Trophoblast cell (in vitro differentiated cells and primary cell): ENCODE measurements at places on chromosomes 3 and 15.

- no peak for DNase-seq
Measured at GRCh38 chr15:88776646-88777045, 26.6 kb upstream of the ACAN start.

DNA sequence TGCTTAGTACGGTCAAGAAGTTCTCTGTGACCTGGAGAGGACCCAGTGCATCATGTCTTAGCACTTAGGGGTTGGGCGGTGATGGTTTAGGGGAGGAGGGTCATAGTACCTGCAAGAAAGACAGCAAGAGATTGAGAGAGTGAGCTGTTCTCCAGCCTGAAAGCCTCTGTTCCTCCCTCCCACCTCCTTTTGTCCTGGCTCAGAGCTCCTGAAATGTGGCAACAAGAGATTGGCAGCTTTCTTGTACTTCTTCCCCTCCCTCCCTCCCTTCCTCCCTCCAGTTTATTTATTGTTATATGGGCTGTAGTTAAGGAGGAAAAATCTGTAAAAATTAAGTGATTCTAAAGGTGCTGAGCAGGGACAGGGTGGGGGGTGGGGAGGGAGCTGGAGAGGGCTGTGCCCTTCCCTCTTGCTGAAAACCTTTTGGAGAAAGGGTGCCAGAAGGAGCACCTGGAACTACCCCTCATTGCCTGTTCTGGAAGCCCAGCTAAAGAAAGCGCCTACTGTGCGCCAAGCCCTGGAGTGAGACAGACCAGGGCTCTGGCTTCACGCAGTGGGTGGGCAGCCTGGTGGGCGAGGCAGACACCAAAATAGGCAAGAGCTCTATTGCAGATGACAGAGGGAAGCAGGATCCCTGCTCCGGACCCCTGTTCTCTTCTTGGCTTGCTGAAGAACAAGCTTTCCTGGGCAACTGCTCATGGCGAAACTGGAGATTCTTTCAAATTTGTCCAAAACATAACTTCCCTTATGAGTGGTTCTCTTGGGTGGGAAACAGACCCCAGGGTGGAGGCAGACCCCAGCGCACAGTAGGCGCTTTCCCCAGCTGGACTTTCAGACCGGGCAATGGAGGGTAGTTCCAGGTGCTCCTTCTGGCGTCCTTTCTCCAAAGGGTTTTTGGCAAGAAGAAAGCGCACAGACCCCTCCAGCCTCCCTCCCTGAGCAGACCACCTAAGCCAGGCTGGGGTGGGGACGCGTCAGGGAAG lies 35.6 kb downstream of the LINGO1 start:
- DNase-seq, result no peak

DNA sequence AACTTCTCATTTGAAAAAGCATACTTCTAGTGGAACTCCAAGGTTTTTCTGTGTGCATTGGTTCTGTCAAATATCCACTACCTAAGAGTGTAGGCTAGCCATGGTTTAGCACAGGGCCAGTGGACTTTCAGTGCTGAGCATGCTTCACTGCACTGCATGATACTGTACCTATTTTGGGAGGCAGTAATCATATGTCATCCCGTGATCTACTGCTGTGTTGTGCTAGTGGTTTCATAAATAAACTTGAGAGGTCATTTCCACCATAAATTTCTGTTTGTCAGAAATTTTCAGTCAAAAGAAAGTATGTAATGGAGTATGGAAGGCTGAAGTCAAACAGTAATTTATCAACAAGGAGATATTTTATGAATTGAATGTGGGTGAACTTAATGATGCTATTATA lies 203.6 kb downstream of the ROBO1 start:
- no peak for DNase-seq

DNA sequence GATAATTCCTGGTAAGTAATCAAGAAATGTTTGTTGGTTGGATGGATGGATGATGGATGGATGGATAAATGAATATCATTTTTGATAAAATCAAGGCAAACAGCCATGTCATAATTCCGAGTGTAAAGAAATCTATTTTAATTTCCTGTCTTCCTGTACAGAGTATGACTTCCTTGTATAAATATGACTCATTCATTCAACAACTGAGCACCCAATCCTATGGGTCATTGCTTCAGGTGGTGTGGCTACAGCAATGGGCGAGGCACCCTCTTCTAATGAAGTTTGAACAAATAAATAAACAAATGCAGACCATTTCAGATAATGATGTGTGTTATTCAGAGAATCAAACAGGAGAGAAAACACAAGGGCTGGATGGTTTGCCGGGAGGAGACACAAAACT lies 198.7 kb downstream of the TNIK start:
- no peak for DNase-seq

- no peak for DNase-seq
Measured at GRCh38 chr3:196531418-196531817, 16.3 kb upstream of the SMCO1 start.

DNA sequence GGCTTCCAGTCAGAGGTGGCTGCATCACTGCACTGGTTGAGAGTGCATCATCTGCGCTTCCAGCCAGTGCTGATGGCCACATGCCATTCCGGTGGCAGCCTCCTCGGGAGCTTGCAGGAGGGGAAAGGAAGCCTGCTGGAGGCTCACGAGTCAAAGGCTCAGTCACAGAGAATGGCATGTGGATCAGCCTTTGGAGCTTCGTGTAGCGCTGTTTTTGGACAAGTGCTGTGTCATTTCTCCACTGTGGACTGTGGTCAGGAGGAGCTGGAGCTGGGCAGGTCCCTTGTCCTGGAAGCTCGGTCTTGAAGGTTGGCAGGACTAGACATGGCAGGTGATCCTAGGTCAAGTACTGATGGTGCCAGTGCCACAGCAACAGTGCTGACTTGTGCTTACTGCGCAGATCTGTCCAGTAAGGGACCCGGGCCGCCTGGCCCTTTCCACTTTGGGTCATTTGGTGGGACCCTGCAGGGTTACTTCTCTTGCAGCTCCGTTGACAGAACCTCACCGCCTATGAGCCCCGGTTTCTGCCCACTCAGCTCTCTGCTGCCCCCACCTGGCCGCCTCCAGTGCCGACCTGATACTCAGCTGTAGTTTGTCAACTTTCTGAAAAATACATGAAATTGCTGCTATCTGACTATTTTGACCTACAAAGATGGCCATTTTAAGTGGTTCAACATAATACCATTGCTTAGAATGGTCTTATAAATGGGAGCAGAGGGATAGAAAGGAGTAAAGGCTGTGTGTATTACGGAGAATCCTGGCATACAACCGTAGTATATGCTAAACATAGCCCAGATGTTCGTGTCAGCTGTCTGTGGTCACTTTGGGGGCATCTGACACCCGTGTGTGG lies 27.6 kb upstream of the TRPM1 start:
- peak; percentile 73 for DNase-seq

DNA sequence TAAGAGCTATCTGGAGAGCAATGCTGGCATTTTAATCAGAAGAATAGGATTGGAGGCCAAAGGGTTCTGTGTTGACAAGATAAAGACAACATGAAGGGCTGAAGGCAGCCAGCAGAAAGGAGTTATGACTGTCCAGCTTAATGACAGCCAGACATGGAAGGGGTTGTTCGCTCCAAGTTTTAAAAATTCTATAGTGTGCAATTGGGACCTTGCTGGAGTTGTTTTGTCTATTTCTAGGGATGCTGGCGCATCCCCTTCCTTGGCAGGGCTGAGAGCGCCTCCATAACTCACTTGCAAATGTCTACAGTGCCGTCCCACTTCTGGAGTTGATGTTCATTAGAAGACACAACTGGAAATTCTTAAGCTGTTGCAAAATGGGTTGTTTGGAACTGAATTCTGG lies 200.7 kb downstream of the TLE3 start:
- no peak for DNase-seq

GRCh38 chr3:76969996-76970615 lies 69.8 kb upstream of the ROBO2 start:
- no peak for DNase-seq

GRCh38 chr3:43286115-43286840 lies at the start of gene SNRK:
SNRK (plus strand) TSS chr3:43286540; CDS start chr3:43303204, 16,664 bp downstream.
- peak; percentile 89 for DNase-seq

GRCh38 chr3:11385326-11385725 lies 113.1 kb downstream of the ATG7 start:
- no peak for DNase-seq

DNA sequence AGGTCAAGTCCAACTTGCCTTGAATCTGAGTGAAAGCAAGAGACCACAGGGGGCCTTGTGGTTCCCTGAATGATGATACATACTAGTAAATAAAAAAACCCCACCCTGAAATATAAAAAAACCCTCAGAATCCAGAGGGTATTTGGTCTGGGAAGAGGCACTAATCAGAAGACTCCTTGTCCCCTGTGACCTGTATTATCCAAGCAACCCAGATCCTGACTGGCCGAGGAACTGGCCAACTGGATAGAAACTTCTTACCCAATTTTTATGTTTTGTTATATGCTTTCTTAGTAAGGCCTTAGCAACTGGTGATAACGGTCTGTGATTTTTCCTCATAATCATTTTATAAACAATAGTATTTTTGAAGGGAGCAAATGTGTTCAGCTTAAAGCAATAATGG lies 17.5 kb downstream of the ABI3BP start:
- DNase-seq, result no peak

- no peak for DNase-seq
Measured at GRCh38 chr3:46097691-46098241, 70.5 kb upstream of the XCR1 start.

GRCh38 chr3:78721771-78722543 lies 1045.8 kb downstream of the ROBO1 start:
- no peak for DNase-seq

DNA sequence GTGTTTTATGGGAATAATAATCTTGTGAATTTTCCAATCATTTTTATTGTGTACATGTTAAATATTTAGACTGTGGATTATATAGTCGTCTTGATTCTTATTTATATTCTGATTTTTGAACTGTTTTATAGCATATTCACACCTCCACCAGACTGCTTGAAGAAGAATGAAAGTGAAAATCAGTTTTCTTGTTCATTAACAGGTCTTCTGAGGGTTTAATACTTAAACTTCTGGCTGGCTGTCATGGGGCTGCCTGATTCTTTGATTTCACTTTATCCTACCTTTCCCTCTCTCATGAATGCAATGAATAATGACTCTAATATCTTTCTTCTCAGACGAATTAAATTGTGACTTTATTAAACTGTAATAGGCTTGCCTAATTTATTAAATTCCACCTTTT lies 56.2 kb downstream of the ATP2C1 start:
- DNase-seq, result no peak

GRCh38 chr15:100544338-100544841 lies 15.6 kb upstream of the CERS3 start:
- no peak for DNase-seq
